ENCODE measurements at places on chromosomes 16 and 17.

DNA sequence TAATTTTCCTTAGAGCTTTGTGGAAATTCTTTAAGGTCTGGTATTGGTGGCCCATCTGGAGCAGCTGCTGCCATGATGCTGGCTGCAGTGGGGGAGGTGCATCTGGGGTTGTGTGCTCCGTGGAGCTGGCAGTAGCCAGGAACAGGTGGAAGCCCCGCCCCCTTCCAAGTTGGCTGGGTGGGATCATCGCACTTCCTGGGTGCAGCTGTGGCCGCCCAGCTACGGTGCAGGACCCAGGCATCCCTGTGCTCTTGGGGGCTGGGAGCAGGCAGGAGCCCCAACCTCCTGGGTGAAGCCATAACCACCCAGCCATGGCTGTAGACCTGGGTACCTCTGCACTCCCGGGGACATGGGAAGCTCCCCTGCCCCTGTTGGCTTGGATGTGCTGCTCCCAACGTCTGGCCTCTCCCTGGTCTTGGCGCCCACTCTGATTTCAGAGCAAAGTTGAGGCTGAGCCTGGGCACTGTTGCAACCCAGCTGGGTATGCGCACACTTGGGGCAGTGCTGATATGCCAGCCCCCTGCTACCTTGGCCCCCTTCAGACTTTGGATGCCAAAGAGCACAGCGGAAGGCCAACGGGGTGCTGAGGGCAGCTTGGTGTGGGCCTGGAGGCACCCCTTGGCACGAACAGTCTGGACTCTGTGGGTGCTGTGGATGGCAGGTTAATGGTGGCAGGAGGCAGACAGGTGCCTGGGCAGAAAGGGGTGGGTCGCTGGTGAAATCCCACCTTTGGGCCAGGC is 145.2 kb downstream of the MYO1D start:
- no peak for DNase-seq

- no peak for DNase-seq
Measured at GRCh38 chr17:1438593-1439083, 17.4 kb downstream of the CRK start.

DNA sequence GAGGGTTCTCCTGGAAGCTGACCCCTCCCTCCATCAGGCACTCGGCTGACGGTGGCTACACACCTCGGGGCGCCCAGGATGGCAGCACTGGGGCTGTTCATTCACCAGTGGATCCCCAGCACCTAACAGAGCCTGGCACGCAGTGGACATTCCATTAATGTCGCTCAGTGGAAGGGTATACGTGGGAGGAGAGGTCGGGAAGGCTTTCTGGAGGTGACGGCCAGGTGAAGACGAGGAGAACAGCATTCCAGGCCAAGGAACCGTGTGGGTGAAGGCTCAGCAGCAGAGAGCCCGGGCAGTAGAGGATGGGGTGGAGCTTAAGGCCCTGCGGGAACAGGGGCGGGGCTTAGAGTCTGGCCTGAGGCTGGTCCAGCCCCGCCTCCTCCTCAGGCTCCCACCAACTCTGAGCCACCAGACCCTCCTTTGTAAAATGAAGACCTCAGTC is 2.5 kb upstream of the HS3ST6 start:
- DNase-seq, result no peak

- DNase-seq, result no peak
Measured at GRCh38 chr16:22683730-22684573, 130.0 kb upstream of the HS3ST2 start.

DNA sequence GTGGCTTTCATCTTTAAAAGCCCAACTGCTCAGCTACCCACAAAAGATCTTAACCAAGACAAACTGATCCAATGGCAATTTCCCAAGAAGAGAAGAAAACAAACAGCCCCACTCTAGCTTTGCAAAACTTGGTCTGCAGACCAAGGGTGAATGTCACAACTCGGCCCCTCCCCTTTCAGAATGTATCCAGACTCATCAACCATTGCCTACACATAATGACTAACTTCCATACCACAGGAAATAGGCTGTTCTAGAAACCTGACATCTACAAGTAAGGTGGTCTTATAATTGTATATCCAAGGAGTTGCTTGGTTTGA is 16.0 kb downstream of the DCUN1D3 start:
- no peak for DNase-seq

DNA sequence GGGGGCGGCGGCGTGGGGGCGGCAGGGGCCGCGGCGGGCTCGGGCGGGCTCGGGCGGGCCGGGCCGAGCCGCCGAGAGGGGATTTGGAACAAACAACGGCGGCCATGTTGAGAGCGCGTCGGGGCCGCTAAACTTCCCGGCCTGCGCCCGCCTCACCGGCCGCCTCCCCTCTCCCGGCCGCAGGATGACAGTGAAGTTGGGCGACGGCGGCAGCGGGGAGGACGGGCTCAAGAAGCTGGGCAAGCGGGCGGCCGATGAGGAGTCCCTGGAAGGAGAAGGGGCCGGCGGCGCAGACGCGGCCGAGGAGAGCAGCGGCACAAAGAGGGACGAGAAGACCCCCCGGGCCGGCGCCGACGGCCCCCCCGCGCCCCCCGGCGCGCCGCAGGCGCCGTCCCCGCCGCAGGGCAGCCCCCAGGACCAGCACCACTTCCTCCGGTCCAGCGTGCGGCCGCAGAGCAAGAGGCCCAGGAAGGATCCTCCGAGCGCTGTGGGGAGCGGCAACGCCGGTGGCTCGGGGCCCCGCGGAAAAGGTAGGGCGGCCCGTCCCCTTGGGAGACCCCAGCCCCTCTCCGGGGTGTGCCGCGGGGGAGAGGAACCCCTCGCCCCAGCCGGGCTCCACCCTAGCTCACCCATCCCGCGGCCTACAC is 2.4 kb downstream of the CRAMP1 start:
- DNase-seq, result no peak

DNA sequence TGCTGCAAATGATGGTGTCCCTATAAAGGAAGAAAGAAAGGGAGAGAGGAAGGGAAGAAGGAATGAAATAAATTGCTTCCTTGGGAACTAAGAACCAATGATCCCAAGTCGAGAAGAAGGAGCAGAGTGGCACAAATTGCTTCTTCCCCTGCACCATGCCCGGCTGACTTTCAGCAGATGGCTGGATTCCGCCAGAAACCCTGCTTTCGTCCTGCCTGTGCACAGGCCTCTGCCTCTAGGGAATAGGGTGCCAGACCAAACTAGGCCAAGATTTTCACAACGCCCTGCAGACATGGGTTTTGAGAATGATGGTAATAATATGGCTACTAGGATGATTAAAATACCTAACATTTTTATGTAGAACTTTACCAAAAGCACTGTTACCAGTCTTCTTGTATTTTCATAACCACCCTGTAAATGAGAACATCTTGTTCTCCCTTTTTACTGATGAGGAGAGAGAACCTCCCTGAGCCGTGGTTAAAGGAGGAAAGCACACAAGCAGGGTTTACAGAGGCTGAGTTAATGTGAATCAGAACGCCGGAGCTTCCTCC is 122.1 kb upstream of the HSBP1 start:
- no peak for DNase-seq

GRCh38 chr17:39629898-39630297 is 3.1 kb downstream of the PPP1R1B start:
- no peak for DNase-seq

DNA sequence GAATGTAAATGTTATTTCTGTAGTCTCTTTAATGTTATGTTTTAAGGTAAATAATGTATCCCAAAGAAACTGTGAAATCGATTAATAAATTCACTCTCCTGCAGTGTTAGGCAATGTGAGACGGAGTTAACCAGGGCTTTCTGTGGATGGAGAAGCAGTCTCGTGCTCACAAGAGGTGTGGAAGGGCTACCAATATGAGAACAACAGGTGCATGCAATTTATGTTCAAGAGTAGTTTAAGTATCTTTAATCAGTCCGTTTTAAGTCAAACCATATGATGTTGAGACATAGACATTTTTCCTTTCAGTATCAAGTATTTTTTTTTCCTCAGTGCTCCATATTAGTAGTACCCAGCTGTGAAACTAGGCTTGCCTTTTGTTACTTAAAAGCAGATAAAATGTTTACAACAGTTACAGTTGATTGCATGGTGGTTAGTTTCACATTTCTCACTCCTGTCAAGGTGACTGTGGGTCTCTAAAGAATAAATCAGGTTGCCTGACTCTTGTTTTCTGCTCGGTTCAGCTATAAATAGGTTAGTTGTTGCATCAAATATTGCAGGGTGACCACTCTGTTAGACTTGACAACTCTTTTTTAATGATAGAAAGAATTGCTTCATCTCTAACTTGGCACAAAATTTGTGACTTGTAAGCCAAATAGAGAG is 54.4 kb downstream of the COX10 start:
- DNase-seq, result no peak

DNA sequence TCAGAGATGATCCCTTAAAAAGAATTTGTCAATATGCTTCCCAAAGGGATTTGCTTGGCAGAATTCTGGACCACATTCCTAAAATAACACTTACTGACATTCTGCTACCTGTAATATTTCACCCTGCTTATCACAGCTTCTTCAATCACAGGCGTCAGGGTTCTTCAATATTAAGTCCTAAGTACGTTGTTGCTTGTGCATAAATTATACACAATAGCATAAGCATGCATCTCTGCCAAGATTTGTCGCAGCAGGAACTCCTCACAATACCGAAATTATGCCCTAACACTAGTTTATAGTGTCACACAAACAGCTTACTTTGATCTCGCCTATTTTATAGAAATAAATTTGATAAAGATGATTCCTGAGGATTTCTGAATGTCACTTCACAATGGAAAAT is 48.9 kb downstream of the UBE2G1 start:
- no peak for DNase-seq
